ENCODE measurements at places on chromosomes 5 and 9. TPM values are rescaled to one million over a fixed set of nuclear protein-coding genes. Genes with fewer than 3 reads are reported as not detected.

GRCh38 chr5:59299006-59299405 lies 594.5 kb downstream of the PDE4D start:
- H3K36me3 ChIP-seq = no peaks in the 10 kb centered on the region
- H3K4me3 ChIP-seq = no peak overlapping the region
- DNase-seq = no peak

- no peaks in the 10 kb centered on the region for H3K4me1 ChIP-seq
- no peak overlapping the region for H3K27ac ChIP-seq
- no peaks in the 10 kb centered on the region for H3K36me3 ChIP-seq
- H3K27me3 ChIP-seq = no peaks in the 10 kb centered on the region
- H3K4me3 ChIP-seq = no peak overlapping the region
- DNase-seq = no peak
Measured at GRCh38 chr9:20238921-20239320, 383.4 kb downstream of the MLLT3 start.

DNA sequence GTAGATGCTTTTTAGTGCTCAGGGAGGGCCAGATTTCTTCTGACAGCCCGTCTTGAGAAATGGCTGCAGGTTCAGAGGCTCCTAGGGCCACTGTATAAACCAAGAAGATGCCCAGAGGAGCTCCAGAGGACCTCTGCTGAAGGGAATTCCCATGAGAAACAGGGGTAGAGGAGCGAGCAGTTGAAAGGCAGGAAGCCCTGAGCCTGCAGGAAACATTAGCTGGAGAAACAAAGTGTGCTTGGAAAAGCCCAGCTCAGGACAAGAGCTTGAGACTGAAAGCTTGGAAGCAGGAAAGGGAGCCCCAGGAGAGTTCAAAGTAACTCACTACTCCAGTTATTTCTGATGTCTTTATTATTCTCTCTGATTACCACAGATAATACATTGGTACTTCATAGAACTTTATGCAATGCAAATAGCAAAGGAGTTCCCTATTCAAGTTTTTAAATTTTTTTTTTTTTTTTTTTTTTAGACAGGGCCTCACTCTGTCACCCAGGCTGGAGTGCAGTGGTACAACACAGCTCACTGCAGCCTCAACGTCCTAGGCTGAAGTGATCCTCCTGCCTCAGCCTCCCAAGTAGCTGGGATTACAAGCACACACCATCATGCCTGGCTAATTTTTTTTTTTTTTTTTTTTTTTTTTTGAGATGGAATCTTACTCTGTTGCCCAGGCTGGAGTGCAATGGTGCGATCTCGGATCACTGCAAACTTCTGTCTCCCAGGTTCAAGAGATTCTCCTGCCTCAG lies 16.5 kb downstream of the HBEGF start:
- peaks cover 9% of the 10 kb centered on the region for H3K36me3 ChIP-seq
- DNase-seq = no peak
- H3K4me1 ChIP-seq = peaks cover 5% of the 10 kb centered on the region

GRCh38 chr5:172777881-172778814 lies 7.2 kb upstream of the DUSP1 start:
- H3K27me3 ChIP-seq = no peaks in the 10 kb centered on the region
- H3K27ac ChIP-seq = peak overlapping the region; percentile 98
- H3K4me3 ChIP-seq = no peak overlapping the region
- H3K4me1 ChIP-seq = peaks cover 54% of the 10 kb centered on the region
- no peaks in the 10 kb centered on the region for H3K36me3 ChIP-seq

DNA sequence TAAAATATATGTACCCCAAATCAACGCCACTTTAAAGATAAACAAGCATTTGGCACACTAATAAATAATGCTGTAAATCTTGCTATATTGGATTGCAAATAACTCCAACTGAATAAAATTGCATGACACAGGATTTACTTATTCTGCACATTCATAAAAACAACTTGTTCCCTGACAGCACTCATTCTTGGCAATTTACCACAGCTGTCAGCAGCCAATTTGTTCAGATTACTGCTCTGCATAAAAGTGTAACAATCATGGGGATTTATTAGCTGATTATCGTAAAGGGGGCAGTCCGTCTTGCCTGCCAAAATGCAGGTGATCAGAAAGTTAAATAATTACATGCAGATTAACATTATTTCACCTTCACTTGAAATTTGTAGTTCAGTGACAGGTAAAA lies 285.3 kb downstream of the SLF1 start:
- DNase-seq = no peak
- no peak overlapping the region for H3K4me3 ChIP-seq
- H3K27ac ChIP-seq = no peak overlapping the region
- no peaks in the 10 kb centered on the region for H3K27me3 ChIP-seq

- no peak for DNase-seq
- H3K27ac ChIP-seq = peak overlapping the region; percentile 25
- H3K27me3 ChIP-seq = no peaks in the 10 kb centered on the region
- no peaks in the 10 kb centered on the region for H3K36me3 ChIP-seq
Measured at GRCh38 chr5:139708877-139709581, 60.9 kb downstream of the CXXC5 start.

Gene FBN2
- 0.49 TPM for total RNA-seq

Gene FOXI1
- not detected for total RNA-seq

Gene CEL
- 0.74 TPM for total RNA-seq

Gene IFNA2
- total RNA-seq = not detected

Gene PCDHAC1
- total RNA-seq = 0.49 TPM

Measured in vagina (tissue), 2 donors.